ENCODE measurements at places on chromosomes 1 and 21.

GRCh38 chr1:164760569-164760968 is 201.6 kb downstream of the PBX1 start:
- DNase-seq = no peak

GRCh38 chr1:74785944-74786343 is 53.0 kb downstream of the TYW3 start:
- DNase-seq = no peak

DNA sequence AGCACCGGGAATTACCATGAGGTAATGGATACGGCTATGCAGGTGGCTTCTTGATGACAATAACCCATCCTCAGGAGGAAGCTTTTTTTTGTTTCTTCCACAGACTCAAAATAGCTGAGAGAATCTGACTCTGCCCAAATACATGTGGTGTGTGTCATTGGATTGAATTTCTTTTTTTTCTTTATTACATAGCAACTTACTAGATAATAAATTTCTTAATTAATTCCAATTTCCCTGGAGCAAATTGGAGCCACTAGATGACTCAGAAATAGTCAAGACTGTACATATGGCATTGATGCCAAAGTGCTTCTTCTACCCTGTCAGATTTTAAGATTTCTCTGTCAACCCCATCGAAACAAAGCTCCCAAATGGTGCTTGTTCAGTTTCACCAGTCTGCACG is 42.7 kb downstream of the L1TD1 start:
- DNase-seq = no peak

- no peak for DNase-seq
Observed at GRCh38 chr1:241637604-241638003, 2.6 kb downstream of the CHML start.

All from activated naive CD4-positive, alpha-beta T cell treated with anti-CD3 and anti-CD28 coated beads for 36 hours (primary cell).